ENCODE measurements at places on chromosomes 6 and 20.

- no peak for DNase-seq
These were observed 704.8 kb upstream of the SLC35B3 start for GRCh38 chr6:9140172-9140571.

- DNase-seq = no peak
These were observed 20.1 kb downstream of the KIF16B start for GRCh38 chr20:16553101-16553500.

- DNase-seq = peak; percentile 34
These were observed 679 bp upstream of the PPDPF start for GRCh38 chr20:63519668-63520503.

- DNase-seq = no peak
These were observed 40.1 kb downstream of the CDKAL1 start for GRCh38 chr6:20574355-20574754.

- no peak for DNase-seq
These were observed 46.6 kb downstream of the DUSP22 start for GRCh38 chr6:338815-339262.

DNA sequence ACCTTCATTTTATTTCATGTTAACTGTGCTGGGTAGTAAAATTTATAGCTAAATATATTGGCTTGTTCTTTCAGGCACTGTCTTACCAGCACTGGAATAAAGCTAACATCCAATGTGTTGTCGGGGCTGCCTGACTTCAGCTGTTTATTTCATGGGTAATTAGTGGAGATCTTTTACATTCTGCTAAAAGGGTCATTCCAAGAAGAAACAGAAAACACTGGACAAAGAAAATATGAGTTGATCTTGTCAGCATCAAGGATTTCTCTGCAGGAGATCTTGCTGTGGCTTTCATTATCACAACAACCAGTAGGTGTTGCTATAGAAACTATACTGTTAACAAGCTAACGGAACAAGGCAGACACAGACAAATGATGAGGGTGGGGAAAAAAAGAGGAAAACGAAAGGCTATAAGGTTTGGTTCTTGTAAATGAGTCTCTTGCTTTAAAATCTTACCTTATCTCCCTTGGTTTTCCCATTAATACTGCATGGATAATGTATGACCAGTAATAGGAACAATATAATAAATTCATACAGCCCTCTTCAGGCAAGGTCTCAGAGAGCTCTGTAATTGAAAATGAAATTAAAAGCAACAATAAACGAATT, 206.8 kb downstream of the SIM1 start:
- DNase-seq = no peak

GRCh38 chr6:11804701-11805100, 26.1 kb upstream of the ADTRP start:
- no peak for DNase-seq

GRCh38 chr6:137650720-137651119, 156.5 kb upstream of the OLIG3 start:
- no peak for DNase-seq

GRCh38 chr6:34227761-34228421, 8.8 kb upstream of the HMGA1 start:
- DNase-seq = no peak

DNA sequence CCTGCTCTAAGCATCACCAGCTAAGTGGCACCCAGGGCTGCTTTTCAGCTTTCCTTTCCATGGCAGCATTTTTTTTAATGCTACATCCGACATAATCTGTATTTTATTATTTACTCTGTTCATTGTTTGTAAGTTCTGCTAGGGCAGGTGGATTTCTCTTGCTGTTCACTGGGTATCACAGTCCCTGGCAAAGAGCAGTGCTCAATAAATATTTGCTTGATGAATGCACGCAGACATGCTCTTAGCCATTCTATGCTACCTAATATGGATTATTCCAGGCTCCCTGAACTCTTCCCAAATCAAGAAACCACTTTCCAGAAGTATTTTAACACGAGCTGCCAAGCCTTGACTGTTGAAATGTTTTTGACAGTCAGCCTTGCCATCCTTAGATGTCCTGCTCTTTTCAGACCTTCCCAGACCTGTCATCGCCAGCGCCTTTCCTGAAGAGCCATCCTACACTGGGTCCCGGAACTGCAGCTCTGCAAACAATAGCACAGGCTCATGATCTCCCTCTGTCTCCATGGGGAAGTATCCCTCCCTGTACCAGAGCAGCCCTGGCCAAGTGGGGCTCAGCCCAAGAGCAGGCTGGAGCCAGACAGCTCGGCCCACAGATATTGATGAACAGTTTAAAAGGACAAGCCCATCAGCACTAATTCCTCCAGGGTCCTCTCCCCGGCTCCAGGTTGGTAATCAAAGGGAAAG, 136.5 kb upstream of the CDH4 start:
- DNase-seq = no peak

- no peak for DNase-seq
These were observed 477.7 kb downstream of the BTBD3 start for GRCh38 chr20:12395353-12395752.

DNA sequence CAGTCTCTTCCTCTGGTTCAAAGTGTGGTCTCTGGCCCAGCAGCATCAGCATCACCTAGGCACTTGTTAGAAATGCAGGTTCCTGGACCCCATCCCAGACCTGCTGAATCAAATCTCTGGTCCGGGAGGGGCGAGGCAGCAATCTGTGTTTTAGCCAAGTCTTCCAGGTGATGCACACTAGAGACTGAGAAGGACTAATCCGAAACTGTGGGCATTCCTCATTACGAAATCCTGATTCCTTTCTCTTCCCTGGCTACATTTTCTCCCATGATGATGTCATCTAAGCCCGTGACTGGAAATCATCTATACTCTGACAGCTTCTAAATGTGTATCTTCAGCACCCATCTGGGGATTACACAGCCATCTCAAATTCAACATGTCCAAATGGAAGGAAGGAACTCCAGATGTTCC, 39.7 kb upstream of the PRND start:
- no peak for DNase-seq

DNA sequence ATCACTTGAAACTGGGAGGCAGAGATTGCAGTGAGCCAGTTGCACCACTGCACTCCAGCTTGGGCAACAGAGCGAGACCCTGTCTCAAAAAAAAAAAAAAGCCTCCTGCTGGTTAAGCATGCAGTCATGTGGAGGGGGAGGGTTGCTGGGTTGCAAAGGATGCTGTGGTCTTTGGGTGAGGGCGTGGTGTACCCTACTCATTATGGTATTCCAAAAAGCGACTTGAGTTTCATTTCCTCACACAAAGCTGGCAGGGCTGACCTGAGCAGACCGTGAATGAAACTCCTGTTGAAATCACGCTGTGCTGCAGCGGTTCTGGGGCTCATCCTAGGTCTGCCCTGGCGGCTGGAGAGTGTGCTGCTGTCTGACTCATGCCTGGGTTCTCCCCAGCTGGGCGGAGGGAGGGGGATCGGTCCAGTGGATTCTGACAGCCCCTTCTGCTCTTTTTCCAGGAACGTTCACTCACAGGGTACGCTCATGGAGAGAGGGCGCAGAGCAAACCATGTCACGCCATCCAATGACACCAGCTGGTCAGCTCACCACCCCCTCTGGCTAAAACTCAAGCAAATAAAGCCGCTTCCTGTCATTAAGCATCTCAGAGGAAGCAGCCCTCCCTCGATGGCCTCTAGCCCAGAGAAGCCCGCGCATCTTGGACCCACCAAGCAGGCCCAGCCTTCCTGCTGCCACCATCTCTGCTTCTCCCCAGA, 166.2 kb downstream of the SCML4 start:
- no peak for DNase-seq

DNA sequence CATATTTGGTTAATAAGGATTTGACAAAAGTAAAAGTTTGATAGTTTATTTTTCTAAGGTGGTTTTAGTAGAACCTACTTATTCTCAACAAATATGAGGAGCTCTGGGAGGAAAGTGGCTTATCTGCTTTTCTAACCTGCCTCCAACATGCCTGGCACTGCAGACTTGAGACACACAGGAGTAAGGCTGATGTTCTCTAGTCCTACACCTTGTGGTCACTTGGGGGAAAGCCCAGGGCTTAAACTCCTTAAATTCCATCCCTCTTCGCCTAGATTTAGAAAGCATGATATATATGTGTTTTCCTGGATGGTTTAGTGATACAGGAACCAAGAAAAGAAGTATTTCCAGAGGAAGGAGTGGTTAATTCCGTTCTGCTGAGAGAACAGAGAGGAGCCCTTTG, 39.9 kb upstream of the SAMD5 start:
- no peak for DNase-seq

DNA sequence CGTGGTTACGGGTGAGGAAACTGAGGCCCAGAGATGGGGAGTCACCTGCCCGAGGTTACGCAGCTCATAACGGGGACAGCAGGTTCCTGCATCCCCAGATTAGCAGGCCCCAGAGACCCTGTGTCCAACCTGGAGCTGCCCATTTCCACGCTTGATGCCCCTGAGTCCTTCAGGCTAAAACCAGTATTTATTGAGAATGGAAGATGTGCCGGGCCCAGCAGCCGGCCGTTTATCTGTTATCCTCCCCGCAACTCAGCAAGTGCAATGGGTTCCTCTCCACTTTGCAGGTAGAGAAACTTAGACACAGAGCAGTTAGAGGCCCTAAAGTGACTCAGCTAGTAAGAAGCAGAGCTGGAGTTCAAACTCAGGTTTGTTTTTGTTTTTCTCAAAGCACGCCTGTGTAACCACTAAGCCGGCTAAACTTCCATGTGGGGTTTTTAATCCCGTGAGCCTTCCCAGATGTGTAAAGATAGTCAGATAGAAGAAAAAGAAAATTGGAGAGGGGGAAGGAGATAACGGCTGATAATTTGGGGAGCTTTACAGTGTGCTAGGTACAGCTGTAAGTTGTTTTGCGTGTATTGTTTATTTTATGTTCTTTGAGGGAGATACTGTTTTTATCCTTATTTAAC, 775 bp downstream of the PFDN4 start:
- no peak for DNase-seq

DNA sequence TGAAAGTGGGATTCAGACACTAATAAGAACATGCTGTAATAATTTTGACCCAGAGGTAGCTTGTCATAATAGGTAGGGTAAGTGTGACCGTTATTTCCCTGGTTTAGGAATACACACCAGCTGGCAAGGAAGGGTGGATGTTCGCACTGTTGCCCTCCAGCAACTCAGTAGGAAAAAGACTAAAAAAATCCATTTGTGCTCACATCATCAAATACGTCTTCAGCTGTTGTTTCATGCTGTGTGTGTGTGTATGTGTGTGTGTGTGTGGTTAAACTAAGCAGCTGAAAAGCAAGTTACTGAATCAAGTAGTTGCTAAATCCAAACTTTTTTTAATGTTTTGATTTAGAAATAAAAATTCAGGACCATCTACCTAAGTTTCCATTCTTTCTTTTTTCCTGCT, 218.7 kb downstream of the TRDN start:
- DNase-seq = no peak

- no peak for DNase-seq
These were observed 48.6 kb upstream of the SNX9 start for GRCh38 chr6:157774153-157775135.

DNA sequence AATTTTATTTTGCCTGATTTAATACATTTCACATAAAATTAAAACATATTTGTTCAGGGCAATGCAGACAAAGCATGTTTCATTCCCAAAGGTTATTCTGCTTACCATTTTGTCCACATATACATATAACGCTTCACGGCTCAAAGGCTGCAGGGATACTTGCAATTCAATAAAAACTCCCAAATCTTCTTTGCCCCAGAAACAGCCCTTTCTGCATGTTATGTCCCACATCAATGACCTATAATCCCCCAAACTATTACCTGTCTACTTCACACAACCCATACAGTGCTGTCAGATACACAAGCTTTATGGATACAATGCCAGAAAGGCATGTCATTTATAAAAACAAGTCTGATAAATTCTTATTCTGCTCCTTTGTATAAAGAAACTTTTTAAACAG, 20.2 kb downstream of the SNX5 start:
- DNase-seq = no peak

- DNase-seq = no peak
These were observed 24.6 kb downstream of the FOXA2 start for GRCh38 chr20:22559711-22560318.

GRCh38 chr20:57218489-57218888, 48.0 kb downstream of the BMP7 start:
- DNase-seq = no peak

All from stimulated activated CD4-positive, alpha-beta T cell treated with anti-CD3 and anti-CD28 coated beads, Interleukin-15, amount 100 ng/mL, for 1 hour (primary cell).